ENCODE measurements at places on chromosomes 1 and 21.

DNA sequence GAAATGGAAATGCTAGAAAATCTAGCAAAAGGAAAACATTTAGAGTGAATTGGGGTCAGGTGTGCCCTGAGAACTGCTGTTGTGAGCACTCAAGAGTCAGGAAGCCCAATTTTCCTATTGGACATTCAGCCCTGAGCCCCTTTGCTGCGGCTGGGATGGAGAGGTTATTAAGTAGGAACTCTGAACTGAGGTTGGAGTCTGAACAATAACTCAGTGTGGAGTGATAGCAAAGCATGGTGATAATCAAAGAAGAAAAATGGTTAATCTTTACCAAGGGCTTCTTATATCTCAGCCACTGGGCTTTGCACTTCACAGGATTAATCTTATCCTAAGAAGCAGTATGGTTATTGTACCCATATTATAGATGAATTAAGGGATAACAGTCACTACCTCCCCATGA lies 52.0 kb downstream of the TMCO4 start:
- no peak for DNase-seq

DNA sequence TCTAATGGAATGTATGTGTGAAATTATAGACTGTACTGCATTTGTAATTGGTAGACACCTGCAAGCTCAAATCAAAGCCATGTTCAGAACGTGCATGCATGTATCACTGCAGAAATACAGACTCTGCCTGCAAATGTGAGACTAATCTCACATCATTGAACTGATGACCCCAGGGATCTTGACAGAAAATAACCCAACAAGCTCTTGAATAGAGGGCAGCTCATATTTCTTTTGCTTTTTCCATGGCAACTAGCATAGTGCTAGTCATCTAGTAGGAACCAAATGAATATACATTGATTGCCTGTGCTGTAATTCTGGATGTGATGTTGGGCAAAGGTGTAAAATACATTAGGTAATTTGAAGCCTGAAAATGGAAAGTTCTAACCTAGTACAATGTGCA lies 62.4 kb downstream of the PTPRC start:
- DNase-seq: no peak

DNA sequence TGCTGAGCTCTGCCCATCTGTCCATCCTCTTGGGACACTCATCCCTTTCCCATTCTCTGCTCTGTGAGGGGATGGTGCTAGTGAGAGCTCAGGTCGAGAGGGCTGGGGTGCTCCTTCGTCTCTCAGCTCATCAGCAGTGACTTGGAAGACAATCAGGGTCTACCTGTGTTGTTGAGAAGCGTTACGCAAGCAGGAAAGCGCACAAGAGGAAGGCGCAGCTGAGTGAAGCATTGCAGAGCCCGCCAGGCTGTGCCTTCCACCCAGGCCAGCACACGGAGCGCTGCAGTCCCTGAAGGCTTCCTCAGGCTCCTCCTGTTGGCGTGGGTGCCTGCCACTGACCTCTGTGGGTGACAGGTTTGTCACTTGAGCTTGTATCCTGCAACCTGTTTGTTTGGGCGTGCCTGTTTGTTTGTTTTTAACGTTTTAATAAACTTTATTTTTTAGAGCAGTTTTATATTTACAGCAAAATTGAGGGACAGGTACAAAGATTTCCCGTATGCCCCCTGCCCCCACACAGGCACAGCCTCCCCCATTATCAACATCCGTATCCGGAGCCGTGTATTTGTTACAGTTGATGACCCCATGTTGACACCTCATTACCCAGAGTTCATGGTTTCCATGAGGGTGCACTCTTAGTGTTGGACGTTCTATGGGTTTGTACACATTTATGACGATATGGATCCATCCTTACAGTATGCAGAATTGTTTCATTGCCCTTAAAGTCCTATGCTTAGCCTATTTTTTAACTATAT lies 36.7 kb downstream of the ADARB1 start:
- no peak for DNase-seq

DNA sequence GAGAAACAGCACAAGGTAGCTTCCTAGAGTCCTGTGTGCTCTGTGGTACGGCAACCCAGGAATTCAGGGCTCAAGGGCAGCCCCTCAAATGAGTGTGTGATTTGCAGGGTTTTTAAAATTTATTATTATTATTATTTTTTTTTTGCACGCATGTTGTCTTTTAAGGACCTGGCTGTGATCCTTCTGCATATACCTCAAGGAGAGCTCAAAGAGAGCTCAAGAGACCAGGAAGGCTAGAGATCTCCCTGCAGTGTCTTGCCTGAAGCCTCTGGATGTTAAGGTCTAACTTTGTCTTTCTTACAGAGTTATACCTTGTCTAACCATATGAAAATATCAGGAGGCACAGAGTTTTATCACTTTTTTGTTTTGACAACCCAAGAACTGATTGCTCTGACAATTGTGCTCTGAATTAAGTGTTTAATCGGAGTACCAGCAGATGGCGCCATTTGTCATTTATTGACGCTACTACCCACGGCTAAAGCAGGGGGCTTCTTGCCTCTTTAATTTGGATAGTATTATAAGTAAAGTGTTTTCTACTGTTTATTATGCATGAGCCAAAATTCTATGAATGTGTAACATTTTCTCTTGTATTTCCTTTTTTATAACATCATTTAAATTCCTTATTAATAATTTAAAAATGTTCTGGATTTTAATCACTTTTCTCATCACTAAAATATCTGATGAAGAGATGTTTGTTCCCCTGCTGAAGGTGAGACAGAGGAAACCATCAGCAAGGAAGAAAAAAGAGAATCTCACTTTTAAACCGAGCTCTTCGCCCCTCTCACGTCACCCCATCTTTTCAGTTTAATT lies 35.8 kb upstream of the LMO4 start:
- peak; percentile 28 for DNase-seq

GRCh38 chr1:77556045-77556444 lies 126.4 kb downstream of the ZZZ3 start:
- DNase-seq: no peak

DNA sequence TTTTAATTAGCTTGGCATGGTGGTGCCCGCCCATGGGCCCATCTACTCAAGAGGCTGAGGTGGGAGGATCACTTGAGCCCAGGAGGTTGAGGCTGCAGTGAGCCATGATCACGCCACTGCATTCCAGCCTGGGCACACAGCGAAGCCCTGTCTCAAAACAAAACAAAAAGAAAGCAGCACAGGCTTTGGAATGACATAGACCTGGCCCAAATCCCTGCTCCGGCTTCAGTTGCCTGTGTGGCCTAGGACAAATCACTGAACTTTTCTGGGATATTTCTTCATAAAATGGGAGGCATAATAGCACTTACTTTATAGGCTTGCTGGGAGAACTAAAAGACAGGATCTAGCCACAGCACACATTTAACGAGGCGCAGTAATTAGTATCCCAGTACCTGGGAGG lies 2.4 kb downstream of the PEAR1 start:
- DNase-seq: no peak

GRCh38 chr1:245345191-245345884 lies 190.6 kb downstream of the KIF26B start:
- DNase-seq: no peak

DNA sequence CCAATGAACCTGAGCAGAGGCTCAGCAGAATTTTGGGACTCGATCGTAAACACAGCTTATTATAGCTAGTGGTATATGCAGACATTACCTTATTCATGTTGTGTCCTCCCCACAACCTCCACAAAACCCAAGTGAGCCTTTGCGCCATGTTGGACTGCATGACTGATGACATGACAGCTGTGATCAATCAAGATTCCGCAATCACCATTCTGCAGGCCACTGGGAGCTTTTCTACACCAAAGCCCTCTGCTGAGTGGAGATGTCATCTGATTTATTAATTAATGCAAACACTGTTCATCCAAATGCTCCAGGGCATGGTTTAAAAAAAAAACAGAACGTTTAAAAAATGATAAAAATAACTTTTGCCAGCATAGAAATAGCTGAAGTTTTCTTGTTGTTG lies 7.9 kb upstream of the SRP9 start:
- DNase-seq: no peak

- no peak for DNase-seq
Observed at GRCh38 chr21:15407585-15407984, 322.2 kb upstream of the USP25 start.

DNA sequence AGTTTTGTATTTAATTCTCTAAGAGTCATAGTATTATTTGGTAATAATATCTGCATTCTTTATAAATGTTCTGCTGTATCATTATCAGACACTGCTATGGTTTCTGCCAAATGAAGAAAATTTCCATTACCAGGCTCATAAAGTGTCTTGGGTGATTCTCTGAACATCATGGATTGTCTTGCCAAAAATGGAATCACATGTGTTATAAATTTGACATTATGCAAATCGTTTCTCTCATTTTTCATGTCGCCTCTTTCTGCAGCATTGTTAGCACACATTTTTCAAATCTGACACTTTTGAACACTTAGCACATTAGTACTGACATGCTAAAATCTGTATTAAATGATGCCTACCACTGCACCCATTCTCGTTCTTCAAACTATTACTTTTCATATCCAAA lies 74.2 kb upstream of the NEK7 start:
- no peak for DNase-seq

GRCh38 chr1:106722466-106722865 lies 334.0 kb upstream of the PRMT6 start:
- no peak for DNase-seq

GRCh38 chr1:110068646-110069403 lies 1.6 kb downstream of the ALX3 start:
- no peak for DNase-seq

DNA sequence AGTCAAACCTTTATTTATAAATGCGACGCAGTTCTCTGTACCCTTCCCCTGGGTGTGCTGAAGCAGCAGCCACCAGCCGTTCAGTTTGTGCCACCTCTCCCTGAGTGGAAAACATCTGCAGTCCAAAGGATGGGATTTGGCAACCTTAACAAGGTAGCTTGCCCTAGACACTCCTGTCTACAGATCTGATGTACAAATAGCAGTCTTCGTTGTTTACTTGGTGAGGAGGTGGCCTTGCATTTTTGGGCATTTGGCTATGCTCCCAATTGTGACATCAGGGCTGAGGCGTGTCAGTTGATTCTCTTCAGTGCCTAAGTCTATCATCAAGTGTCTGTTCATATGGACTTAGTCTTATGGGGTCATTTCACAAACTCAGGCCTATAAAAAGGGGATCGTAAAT lies 59.8 kb downstream of the KDM1A start:
- DNase-seq: no peak

GRCh38 chr1:109185990-109186732 lies 27.6 kb upstream of the SARS1 start:
- no peak for DNase-seq

- DNase-seq: no peak
Observed at GRCh38 chr1:212977781-212978645, 27.7 kb downstream of the VASH2 start.

Measured in stimulated activated CD8-positive, alpha-beta memory T cell treated with anti-CD3 and anti-CD28 coated beads, Interleukin-4, amount 100 ng/mL, for 1 hour (primary cell).